ENCODE measurements at places on chromosomes 4 and X.

DNA sequence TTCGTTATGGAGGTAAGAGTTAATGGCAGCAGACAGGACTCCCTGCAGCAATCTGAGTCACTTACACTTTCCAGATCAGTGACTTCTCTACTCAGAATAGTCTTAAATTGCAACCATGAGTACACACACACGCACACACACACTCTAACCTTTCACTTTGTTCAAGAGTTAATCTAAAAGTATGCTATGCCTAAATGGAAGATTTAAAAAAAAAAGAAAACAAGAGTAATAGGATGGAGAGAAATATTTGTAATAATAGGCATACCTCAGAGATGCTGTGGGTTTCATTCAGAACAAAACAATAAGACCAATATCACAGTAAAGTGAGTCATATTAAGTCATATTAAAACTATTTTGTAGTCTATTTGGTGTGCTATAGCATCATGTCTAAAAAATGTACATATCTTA lies 969.1 kb upstream of the PCDH10 start:
- peaks cover 4% of the 10 kb centered on the region for H3K4me1 ChIP-seq
- H3K36me3 ChIP-seq = no peaks in the 10 kb centered on the region
- no peaks in the 10 kb centered on the region for H3K27me3 ChIP-seq
- H3K4me3 ChIP-seq = no peak overlapping the region
- H3K27ac ChIP-seq = no peak overlapping the region

GRCh38 chr4:156784970-156785369 lies 186.6 kb downstream of the PDGFC start:
- no peak overlapping the region for H3K4me3 ChIP-seq
- H3K27me3 ChIP-seq = no peaks in the 10 kb centered on the region
- no peak overlapping the region for H3K27ac ChIP-seq
- no peak for DNase-seq
- H3K36me3 ChIP-seq = peaks cover 12% of the 10 kb centered on the region

- no peak overlapping the region for H3K4me3 ChIP-seq
- H3K4me1 ChIP-seq = peaks cover 13% of the 10 kb centered on the region
- H3K27ac ChIP-seq = no peak overlapping the region
Measured at GRCh38 chr4:184961660-184962059, 56.6 kb upstream of the HELT start.

GRCh38 chrX:133258481-133258880 lies 40.3 kb upstream of the TFDP3 start:
- no peak for DNase-seq
- H3K4me1 ChIP-seq = peaks cover 21% of the 10 kb centered on the region
- H3K4me3 ChIP-seq = no peak overlapping the region

- H3K4me3 ChIP-seq = no peak overlapping the region
- no peaks in the 10 kb centered on the region for H3K36me3 ChIP-seq
- DNase-seq = no peak
- peaks cover 23% of the 10 kb centered on the region for H3K4me1 ChIP-seq
- no peaks in the 10 kb centered on the region for H3K27me3 ChIP-seq
Measured at GRCh38 chr4:73213916-73214653, 44.5 kb downstream of the ANKRD17 start.

DNA sequence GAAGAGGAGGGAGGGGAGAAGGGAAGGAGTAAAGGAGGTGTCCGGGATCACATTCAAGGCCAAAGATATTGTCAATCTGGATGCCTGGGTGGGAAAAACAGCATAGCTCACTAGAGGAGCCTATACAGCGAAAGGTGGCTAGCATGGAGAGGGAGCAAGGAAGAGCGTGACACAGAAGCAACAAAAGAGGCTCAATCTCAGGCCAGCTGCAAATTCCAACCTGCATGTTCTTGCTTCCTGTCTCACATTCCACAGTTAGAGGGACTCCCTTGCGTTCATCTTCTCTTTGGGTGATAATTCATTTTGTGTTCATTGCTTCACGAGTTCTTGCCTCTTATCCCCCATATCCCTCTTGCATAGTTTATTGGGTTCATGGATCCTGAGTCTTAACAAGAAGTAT lies 3.0 kb upstream of the CLNK start:
- peaks cover 5% of the 10 kb centered on the region for H3K4me1 ChIP-seq
- H3K27ac ChIP-seq = no peak overlapping the region
- H3K36me3 ChIP-seq = no peaks in the 10 kb centered on the region
- no peak overlapping the region for H3K4me3 ChIP-seq
- no peak for DNase-seq

DNA sequence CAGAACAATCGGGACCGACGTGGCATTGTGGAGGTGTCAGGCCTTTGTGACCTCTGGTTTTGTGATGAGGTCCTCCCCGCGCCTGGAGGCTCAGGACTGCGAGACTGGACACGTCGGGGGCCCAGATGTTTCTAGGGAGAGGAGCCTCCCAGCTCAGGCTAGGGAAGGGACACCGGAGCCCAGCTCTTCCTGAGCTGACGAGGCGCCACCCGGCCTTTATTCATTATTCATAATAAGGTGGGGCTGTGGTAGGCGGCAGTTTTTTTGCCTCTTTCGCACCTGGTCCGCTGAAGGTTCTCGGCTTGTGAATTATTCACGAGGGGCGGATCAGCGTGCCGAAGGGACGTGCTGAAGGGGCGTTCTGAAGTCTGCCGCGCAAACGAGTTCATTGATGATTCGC lies 2.3 kb upstream of the UBA1 start:
- peaks cover 8% of the 10 kb centered on the region for H3K36me3 ChIP-seq
- peak overlapping the region; percentile 88 for H3K27ac ChIP-seq
- H3K27me3 ChIP-seq = no peaks in the 10 kb centered on the region
- peak overlapping the region; percentile 92 for H3K4me3 ChIP-seq
- H3K4me1 ChIP-seq = peaks cover 39% of the 10 kb centered on the region
